ENCODE measurements at places on chromosomes 1 and 21.

DNA sequence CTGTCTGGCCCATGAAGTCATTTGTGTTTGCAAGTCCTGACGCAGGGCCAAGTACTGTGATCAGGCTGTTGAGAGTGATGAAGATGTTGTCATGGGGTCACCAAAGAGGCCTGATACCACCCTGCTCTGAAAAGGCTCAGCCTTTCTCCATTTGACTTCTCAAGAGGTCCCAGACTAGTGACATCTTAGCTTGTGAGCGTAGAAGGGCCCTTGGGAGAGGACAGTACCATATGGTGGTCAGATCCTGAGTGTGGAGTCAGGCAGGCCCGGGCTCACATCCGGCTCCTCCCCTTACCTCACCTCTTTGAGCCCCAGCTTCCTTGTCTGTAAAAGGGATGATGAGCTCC is 29.6 kb downstream of the SERINC2 start:
- no peak for DNase-seq

- no peak for DNase-seq
These were observed 384.3 kb downstream of the SEC16B start for GRCh38 chr1:177585302-177586220.

GRCh38 chr1:220804202-220804586 is 17.5 kb downstream of the MTARC1 start:
- DNase-seq: no peak

DNA sequence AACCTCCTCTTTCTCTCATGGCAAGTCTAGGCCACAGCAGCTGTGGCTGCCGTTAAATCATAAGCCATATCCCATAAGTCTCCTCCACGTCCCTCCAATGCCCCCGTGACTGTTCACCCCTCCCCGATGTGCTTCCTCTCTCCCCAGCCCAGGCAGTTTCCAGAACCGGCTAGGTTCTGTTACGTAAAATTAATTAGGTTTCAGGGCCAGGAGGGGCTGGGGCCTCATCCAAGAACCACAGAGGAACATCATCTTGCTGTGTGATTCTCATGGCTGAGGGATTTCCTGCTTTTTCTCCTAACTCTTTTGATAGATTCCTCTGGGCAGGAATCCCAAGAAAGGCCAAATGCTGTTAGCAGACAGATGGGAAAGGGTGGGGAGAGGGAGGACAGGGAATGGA is 141.8 kb upstream of the AJAP1 start:
- DNase-seq: no peak

DNA sequence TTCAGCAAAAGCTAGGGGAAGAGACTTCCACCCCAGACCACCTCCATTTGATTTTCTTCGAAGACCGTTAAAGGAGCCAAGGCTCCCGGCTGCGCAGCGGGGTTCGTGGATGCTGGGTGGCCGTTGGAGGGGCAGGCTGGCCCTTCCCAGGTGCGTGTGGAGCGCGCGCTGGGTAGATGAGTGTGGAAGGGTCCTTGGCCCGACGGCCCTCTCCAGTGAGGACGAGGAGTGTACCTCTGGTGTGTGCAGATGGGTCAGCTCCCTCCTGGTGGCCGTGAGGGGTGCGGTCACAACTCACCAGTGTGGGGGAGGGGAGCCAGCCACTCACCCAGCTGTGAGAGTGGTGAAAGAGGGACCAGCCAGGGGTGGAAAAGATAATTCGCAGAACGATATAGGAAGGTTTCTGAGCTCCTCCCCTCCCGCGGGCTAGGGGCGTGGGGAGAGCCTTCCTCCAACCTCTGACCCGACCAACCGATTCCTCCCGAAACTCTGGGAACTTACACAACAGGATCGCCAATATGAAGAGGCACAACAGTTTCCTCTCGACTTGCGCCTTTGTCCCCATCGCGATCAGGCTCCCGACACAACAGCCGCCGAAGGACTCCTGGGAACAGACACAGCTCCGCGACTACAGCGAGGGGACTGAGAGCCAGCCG is at the start of gene F11R:
F11R (minus strand) TSS at position 644 of the 656 bp plus-strand sequence; CDS start at position 565, 79 bp downstream.
- DNase-seq: no peak

GRCh38 chr1:9687120-9687873 is 35.8 kb downstream of the PIK3CD start:
- DNase-seq: peak; percentile 55

- DNase-seq: no peak
These were observed 10.7 kb downstream of the MACF1 start for GRCh38 chr1:39214998-39215873.

DNA sequence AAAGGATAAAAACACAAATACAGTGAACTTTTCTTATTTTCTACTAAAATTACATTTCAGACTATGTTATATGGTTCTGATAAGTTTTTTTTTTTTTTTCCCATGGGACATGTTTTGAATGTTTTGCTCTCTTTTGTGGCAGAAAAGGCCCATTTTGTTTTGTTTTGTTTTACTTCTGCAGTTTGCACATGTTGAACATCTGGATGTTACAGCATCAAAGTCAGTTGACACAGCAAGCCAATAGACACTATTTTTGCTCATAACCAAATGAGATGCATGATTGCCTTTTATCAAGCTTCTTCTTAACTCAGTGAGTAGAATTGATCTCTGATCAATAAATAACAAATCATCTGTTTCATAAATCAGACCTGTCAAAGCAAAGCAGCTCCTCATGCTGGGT is 904.2 kb downstream of the ADGRL2 start:
- no peak for DNase-seq

DNA sequence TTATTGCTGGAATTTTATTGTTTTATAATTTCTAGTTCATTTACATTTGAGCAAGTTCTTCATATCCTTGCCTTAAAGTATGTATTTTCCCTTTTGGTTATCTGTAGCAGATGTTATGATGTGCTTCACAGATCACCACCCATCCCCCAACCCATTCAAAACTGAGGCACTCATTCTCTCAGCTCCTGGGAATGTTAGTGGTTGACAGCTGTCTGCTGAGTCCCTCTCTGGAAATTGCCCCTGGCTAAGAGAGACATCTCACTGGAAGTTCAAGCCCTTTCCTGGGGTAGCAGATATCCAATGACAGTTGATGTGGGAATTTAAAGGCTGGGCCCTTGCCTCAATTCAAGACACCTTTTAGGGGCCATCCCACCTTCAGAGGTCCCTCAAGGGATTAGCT is 4.3 kb upstream of the DPYD start:
- DNase-seq: no peak
